Natural killer cell (primary cell): ENCODE measurements at places on chromosomes 4 and X. TPM values are rescaled to one million over a fixed set of nuclear protein-coding genes. Genes with fewer than 3 reads are reported as not detected.
A peak's percentile ranks its signal among the peaks of the same experiment; 100 is the strongest.

GRCh38 chrX:29952016-29952415, 263.3 kb upstream of the MAGEB2 start:
- no peak for DNase-seq

DNA sequence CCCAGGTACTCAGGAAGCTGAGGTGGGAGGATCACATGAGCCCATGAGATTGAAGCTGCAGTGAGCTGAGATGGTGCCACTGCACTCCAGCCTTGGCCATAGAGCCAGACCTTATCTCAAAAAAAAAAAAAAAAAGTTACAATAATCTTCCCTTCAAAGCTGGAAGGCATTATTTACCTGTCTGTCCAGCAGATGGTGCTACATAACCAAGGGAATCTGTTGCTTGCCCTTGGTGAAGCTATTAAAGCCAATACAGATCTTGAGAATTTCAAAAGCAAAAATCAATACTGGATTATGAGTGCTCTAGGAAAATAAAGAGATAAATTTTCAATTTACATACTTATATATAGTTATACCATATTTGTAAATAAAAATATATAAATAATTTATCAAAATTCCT, 25.9 kb downstream of the PKD2 start:
- no peak for DNase-seq

DNA sequence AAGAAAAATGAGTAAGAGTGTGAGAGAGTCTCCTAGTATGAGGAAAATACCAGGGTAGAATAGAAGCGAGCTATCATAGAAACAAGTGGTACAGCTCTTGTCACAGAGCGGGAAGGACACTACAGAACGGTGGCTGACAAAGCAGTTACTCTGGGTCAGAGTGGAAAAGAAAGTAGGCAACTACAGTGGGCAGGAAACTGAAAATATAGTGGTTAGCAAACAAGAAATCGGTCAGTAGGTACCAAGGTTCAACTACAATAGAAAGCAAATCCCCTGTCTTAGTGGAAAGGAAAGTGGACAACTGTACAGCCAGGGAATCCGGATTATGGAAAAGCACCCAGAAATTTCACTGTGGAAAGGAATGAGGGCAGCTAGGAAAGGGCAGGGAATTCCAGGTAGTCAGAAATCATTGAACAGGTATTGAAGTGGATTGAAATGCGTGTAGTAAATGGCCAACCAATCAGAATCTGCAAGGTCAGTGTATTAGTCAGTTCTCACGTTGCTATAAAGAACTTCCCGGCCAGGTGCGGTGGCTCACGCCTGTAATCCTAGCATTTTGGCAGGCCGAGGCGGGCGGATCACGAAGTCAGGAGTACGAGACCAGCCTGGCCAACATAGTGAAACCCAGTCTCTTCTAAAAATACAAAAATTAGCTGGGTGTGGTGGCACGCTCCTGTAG, 219.6 kb upstream of the DIAPH2 start:
- DNase-seq, result no peak

DNA sequence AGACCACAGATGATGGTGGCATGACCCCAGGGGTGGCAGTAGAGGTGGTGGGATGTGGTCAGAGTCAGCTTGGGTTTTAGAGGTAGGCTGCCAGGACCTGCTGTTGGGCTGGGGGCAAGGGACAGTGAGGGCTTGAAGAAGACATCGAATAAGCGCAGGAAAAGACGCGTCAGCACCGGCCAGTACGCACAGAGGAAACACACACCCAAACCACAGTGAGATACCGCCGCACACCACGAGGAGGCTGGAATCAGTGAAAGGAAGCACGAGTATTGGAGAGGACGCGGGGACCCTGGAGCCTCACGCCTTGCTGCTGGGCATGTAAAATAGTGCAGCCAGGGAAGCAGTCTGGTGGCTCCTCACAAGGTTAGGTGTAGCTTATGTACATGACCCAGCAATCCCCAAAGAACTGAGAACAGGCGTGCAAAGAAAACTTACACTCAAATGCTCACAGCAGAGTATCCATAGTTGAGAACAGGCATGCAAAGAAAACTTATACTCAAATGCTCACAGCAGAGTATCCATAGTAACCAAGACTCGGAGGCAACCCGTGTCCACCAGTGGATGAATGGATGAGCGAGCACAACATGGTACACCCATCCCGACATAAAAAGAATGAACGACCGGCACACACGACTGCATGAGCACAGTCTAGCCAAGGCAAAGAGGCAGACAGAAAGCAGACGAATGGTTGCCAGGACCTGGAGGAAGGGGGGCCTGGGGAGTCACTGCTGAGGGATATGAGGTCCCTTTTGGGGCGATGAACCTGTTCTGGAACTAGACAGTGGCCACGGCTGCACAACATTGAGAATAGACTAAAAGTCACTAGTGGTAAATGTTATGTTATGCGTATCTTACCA, 13.3 kb downstream of the PDZD4 start:
- DNase-seq, result peak; percentile 56

DNA sequence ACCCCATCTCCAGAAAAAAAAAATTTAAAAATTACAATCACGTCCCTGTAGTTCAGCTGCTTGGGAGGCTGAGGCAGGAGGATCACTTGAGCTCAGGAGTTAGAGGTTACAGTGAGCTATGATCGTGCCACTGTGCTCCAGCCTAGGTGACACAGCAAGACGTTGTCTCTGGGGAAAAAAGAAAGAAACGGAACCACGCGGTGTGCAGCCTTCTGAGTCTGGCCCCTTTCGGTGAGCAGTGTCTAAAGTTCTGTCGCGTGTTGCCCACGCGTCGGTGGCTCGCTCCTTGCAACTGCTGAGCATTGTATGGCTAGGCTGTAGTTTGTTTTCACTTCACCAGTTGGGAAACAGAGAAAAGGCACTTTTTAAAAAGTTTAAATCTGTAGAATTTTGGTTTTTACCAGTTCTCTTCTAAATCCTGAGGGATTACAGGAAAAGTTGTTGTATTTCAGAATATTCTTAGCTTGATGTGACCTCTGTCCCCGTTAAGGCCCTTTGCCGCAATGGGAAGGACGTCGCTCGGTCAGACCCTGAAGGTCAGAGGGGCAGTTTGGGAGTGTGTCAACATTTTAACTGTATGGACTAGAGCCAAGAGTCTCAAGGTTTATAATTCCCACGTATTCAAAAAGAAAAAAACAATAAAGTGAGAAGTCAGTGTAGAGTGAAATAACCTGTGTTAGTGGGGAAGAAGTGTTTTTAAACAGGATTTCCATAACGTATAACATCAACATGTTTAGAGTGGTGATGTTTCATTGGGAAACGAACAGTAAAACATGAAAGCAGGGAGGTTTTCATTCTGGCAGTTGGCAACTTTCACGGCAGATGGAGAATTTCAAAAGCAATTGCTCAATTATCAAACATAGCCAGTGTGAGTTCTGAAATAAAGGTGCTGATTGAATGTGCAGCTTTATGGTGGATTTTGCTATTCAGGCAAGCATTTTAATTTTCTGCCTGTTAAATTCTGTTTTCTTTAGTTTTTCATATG, 45.8 kb upstream of the MSANTD1 start:
- DNase-seq, result peak; percentile 34

DNA sequence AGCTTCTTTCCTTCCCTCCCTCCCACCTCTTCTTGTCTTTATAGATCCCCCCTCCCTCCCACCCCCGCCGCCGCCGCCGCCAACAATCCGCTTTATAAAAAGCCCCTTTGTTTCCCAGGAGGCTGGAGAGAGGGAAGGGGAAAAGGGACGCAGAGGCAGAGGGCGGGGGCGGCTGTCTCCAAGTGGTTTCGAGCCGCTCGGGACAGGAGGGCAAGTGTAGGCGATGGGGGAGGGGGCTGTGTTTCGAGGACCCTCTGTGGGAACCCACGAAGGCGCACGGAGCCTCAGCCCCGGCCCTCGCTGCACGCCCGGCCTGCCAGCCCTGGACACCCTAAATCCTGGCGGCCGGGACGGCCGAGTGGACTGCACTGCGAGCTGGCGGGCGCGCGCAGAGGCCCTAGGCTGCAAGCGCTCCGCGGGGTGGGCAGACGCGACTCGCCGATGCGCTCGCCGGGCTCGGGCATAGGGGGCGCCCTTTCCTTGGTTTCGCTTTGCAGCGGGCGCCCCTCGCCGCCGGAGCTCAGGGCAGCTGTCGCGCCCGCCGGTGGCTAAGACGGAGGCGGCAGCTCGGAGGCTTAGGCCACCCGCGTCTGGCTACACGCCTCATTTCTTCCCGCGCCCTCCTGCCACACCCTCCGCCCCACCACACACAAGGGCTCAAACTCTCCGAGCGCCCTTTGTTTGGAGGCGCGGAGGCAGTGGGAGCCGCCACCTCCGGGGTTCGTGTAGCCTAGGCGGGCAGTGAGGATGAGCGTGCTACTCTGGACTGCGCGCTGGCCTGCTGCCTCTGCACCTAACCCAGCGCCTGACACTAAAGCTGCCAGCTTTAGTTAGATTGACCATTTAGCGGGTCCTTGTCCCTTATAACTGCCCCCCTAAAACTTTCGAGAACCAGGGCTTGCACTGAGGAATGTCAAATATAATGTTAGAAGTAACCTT, 2.2 kb downstream of the MAMLD1 start:
- peak; percentile 50 for DNase-seq

DNA sequence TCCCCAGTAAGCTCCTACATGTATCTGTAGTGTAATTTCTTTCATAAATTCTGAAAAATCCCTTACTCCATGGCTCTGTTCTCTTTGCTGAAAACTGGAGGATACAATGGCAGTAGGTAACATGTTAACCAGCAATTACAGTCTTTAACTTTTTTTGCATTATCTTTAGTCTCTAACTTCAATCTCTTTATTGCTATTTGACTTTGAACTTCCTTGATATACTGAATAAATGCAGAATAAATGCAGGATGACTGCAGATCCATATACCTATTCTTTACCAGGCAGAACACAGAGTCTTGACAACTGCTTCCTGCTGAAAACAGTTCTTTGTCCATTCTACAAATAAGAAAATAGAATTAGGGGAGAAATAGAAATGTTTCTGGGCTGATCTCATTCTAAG, 101.3 kb downstream of the SLC7A11 start:
- DNase-seq, result no peak

- no peak for DNase-seq
Observed at GRCh38 chr4:185654965-185655554, 119.8 kb upstream of the PDLIM3 start.

- no peak for DNase-seq
Observed at GRCh38 chr4:41814565-41814964, 66.0 kb upstream of the PHOX2B start.

- no peak for DNase-seq
Observed at GRCh38 chr4:99687120-99687519, 29.5 kb upstream of the C4orf54 start.

- no peak for DNase-seq
Observed at GRCh38 chrX:103530545-103530944, 11.3 kb upstream of the RAB40A start.

DNA sequence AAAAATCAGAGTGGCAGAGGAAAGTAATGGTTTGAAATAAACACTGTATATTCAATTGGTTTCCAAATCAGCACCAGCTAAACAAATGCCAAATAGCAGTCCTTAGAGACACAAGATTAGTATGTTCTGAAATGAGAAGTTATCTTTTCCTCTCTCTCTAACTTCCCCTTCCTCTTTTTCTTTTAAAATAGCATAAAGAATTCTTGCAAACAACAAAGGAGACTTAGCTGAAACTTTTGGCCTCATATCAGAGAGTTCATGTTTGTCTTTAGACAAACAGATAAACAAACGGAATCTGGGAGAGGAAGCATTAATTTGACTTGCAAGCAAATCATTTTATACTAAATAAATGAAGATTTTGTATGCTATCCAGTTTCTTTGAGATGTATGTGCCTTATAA, 399.0 kb downstream of the GBA3 start:
- DNase-seq, result no peak

DNA sequence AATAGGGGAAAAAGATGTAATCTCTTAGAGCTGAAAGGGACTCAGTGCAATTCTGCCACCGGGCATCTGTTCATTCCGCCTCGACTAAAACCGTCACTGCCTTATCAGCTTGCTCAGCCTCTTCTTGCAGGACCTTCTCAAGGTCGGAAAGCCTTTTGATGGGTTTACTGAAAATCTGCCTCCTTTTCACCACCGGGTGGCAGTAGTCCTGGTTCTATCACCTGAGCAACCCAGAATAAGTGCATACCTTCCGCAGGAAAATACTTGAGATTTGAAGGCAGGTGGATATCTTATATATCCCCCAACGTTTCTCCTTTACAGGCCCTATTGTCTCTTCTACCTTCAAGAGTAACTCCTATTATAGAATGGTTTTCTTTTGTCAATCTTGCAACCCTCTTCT, 103.4 kb upstream of the PAK3 start:
- DNase-seq, result no peak

DNA sequence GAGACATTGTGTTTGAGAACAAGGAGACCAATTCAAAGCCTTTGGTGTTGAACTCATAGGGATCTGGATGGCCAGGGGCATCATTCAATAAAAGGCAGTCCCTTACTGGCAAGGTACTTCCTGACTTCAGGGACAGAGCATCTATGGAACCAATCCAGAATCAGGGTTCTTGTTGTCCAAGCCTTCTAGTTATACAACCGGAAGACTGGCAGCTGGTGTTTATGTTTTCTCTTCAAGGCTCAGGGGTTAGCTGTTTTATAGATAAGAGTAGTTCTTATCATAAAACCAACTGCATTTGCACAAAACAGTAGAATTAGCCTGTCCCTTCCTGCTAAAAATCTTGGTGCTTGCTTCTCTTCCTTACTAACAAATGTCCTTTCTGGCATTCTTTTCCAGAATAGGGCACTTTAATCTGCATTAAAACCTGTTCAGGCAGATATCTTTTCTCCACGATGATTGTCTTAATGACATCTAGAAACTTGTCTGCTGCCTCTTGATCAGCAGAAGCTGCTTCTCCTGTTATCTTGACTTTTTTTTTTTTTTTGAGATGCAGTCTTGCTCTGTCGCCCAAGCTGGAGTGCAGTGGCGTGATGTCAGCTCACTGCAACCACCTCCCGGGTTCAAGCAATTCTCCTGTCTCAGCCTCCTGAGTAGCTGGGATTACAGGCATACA, 38.4 kb upstream of the ARHGEF6 start:
- no peak for DNase-seq

ARMCX1 gene
- total RNA-seq, result 0.31 TPM

RNF175 gene
- not detected for total RNA-seq

CPZ gene
- not detected for total RNA-seq

NALF2 gene
- not detected for total RNA-seq

ATP1B4 gene
- total RNA-seq, result not detected

NEXMIF gene
- 0.02 TPM for total RNA-seq

FAM199X gene
- total RNA-seq, result 32.6 TPM

MGARP gene
- 0.78 TPM for total RNA-seq

GK2 gene
- total RNA-seq, result not detected

HS6ST2 gene
- not detected for total RNA-seq

DIPK2B gene
- total RNA-seq, result not detected

RFC1 gene
- 84.7 TPM for total RNA-seq

ZCCHC18 gene
- total RNA-seq, result 5.6 TPM

CT45A1 gene
- total RNA-seq, result not detected

SGMS2 gene
- 0.54 TPM for total RNA-seq

LGI2 gene
- total RNA-seq, result not detected
